ENCODE measurements at places on chromosomes 4 and X.

GRCh38 chr4:65482410-65482809, 187.9 kb downstream of the EPHA5 start:
- no peak for DNase-seq

- no peak for DNase-seq
Measured at GRCh38 chr4:98606894-98607293, 51.5 kb downstream of the TSPAN5 start.

DNA sequence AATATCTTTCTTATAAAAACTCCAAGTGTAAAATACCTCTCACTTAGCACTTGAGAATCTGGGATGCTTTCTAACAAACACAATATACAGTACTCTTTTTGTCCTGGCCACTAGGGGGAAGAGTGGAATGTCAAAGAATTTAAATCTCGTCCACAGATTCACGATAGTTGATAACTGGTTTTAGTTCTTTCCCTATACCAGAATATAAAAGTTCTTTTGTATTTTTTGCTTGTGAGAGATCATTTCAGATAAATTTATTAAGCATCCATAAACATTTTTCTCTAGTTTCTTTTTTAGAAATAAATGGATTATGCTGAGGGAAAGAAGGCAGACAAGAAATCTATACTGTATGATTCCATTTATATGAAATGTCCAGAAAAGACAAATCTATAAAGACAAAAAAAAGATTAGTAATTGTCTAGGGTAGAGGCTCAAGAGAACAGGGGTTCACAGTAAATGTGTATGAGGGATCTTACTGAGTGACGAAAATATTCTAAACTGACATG, 50.4 kb downstream of the MGARP start:
- DNase-seq, result peak; percentile 60

DNA sequence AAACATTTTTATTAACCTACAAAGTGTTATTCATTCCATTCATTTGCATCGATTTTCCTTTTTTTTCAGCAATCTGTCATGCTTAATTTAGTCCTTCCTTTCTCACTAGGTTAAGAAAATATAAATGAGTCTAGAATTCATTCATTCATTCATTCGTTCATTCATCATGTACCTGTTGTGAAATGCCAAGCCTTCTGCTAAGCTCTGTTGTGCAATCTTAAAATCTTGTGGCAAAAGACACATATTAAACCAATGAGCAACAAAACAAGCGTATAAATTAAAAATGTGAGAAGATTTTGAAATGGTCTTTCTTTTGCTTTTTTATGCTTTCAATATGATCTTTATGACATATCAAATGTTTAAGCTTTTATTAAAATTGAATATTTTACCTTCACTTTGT, 88.6 kb upstream of the MAD2L1 start:
- no peak for DNase-seq

DNA sequence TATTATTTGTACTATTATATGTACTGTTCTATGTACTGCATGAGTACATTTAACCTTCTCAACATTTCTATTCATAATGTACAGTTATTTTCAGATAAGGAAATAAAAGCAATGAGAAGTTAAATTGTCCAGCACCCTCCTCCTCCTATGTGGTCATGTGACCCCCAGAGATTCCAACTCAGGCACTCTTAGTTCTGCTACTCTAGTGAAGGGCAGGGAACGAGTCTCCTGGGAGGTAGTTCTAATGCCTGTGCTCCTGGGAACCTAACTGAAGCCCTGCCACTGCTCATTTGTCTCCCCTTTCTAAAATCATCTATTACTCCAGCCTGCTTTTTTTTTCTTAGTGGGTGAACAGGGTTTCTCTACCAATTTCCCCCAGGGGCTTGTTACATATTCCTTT, 105.9 kb upstream of the GPRIN3 start:
- DNase-seq, result no peak

DNA sequence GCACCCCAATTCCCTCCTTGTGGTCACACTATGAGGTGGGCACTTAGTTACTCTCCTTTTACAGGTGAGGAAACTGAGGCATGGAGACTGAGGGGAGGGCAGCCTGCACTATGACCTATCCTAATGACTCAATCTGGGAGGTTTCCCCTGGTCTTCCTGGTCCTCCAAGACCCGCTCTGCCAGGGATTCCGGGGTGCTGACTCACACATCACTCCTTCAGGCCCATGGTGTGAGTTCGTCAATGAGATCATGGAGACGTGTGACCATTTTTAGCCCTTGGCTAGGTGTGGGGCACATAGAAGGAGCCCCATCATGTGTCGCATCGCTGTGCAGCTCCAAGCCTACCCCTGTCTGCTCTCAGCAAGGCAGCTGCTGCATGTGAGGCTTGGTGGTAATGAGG, 32.4 kb upstream of the BCOR start:
- DNase-seq, result no peak

GRCh38 chrX:150781677-150782076, 88.5 kb downstream of the MTMR1 start:
- no peak for DNase-seq

DNA sequence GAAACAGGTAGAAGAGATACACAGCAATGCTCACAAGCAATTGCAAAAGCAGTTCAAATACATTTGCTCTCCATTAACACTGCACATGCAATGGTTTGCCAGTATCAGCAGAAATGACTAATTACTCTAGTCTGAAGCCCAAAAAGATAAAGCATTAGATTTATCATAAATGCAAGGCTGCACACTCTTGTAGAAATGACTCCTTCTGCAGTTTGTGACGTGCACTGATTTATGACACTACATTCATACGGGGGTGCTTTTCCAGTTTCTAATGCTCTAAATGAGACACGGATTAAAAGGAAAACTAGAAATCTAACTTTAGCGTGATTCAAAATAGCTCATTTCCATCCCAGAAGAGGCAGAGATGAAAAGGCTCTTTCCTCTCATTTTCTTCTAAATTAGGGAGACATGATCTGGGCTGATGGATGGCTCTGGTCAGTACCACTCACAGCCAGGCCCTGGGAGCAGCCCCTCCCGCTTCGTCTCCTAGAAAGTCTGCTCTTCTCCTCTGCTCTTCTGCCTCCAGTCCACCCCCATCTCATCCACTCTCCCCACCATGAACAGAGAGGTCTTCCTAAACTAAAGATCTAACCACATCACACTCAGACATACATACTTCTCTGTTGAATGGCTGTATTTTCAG, 33.2 kb downstream of the PPP2R2C start:
- no peak for DNase-seq

DNA sequence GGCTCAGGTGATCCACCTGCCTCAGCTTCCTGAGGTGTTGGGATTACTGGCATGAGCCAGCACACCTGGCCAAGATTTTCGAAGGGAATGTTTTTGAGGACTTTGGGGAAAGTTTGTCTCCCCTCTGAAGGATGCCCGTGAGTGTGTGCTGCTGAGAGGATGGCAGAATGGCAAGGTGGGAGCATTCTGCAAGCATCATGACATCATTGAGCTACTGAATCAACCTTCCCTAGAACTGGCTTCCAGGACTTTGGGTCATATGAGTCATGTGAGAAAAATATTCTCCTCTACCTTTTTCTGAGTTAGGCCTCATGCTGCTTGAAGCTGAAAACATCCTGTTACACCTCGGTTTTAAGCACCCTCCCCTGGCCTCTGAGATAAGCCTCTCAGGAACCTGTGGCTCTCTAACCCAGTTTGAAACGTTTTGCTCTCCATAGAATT, 31.0 kb downstream of the TMEM131L start:
- no peak for DNase-seq

DNA sequence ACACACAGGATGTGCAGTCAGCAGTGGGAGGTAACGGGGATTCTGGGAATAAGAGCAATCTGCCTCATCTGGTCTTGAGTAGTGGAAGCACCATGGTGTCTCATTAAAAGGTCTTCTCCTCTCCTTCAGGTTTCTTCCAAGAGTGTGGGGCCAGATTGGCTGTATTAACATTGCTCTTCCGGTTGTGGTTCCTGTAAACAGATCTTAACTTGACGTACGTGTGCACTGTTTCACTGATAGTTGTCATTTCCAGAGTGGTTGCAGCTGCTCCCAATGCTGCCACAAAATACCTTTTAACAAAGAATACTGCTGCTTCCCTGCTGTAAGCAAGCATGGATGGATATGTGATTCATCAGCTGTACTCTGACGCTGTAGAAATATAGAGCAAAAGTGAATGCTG, 1443.4 kb upstream of the TENM3 start:
- no peak for DNase-seq

- no peak for DNase-seq
Measured at GRCh38 chr4:93203708-93204107, 624.8 kb upstream of the ATOH1 start.

DNA sequence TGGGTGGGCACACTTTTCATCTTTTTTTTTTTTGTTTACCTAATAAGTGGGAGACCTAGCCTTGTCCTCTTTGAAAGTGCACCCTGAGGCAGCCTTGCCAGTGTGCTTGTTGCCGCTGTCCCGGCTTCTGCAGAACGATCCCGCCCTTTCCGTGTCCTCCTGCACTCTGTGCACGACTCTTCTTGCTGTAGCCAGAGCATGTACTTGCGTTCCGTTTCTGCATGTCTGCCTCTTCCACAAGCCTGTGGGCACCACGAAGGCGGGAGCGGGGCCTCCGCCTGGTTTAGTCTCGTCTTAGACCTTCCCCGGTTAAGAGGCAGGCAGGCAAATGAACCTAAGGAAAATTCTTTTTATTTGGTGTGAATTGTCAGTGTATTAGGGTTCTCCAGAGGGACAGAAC, 32.6 kb upstream of the TBC1D14 start:
- no peak for DNase-seq

DNA sequence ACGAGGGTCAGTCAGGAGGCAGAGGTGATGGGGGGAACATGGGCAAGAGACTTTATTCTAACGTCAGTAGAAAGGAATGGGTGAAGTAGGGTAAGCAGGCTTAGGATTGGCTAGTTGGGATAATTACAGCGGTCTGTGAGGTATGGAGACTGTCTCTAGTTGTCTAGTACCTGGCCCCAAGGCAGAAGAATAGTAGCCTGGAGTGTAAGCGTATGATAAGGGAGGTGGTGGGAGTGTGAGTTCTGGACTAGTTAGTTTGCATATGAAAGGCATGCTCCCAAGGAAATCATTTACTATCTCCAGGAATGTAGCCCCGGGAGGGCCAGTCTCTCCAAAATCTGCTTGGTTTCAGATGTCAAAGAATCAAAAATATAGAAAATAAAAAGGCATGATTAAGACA, 219.6 kb upstream of the ANXA3 start:
- DNase-seq, result no peak

DNA sequence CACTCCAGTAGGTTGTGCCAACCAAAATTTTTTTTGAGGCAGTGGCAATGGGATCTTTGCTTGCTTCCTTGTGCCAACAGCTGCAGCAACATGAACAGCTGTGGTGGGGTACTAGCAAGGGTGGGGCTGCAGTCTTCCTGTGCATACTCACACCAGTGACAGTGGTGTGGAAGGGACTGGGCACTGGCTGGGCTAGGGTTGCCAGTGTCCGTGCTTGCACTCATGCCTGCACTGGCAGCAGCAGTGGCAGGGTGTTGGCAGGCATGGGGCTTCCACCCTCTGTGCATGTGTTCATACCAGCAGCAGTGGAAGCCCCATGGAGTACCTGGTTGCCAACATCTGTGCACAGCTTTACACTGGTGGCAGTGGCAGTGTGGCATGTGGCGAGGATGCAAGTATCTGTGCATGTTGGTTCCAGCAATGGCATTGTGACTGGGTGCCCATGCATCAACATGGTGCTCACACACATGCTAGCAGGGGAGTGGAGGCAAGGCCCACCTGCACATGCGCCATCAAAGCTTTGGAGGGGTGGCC, 1312.6 kb downstream of the PCDH18 start:
- no peak for DNase-seq

DNA sequence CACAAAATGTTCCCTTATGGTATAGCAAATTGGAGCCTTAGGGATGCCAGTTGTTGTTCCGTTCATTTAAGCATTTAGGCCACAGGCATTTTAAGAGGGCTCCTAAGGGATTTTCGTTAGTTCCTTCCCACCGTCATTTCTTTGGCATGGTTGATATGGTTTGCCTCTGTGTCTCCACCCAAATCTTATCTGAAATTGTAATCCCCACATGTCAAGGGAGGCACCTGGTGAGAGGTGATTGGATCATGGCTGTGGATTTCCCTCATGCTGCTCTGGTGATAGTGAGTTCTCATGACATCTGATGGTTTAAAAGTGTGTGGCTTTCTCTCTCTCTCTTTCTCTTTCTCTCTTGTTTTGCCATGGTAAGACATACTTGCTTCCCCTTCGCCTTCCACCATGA, 104.1 kb downstream of the ASB9 start:
- no peak for DNase-seq

- DNase-seq, result no peak
Measured at GRCh38 chr4:148060264-148061140, 328.6 kb downstream of the ARHGAP10 start.

DNA sequence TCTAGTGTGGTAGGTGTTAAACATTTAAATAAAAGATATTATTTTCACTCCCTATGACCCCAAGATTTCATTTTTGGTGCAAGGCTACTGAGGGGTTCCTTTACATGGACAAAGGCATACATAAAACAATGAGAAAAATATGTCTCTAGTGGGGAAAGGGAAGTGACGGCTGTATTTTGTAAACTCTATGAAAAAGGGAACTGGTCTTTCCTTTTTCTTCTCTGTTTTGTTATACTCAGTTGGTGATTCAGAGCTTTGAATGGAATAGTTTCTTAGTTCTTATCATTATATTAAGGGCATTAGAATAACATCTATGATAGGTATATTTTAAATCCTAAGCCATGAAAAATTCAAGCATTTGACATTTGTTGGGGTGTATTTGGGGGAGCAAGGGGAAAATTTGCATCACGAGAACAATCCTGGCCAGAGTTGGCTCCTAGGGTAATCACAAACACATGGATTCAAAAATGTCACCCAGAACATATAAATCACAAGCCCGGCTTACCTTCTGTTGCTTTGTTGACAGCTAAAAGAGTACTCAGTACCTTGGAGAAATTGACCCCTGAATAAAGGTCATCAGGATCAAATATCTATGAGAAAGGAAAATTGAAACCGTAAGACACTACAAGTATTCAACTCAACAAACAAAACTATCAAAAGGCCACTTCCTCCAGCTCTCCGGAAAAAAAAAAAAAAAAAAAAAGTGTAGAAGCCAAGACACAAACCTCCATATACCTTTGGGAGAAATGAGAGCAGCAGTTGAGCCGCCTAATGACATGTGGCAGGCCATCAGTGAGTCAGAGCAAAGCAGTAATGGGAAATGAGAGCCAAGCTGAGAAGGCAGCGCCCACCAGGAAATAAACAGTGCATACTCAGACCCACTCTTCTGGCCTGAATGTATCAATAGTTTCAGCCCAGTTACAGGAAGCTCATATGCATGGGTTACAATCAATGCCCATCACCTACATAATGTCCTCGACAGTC, 33.4 kb downstream of the ARHGEF6 start:
- no peak for DNase-seq

- DNase-seq, result no peak
Measured at GRCh38 chr4:163482190-163482589, 8.6 kb upstream of the TKTL2 start.

DNA sequence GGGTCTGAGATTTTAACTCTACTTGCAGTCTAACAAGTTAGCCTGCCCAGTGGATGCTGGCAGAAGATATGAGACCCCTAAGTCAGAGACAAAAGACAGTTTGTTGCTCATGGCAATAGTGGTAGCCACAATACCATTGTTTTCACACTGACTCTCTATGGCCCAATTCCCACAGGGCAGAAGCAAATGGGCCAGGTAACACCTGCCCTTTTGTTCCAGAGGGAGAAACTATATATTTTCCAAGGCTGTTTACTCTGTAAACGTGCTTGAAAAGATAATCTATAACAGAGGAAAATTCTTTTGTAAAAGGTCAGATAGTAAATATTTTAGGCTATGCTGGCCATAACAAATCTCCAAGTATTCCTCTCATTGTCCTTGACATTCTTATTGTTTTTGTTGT, 57.2 kb upstream of the NPNT start:
- DNase-seq, result no peak

- no peak for DNase-seq
Measured at GRCh38 chrX:139388254-139388653, 142.3 kb upstream of the F9 start.

- no peak for DNase-seq
Measured at GRCh38 chr4:4330794-4331193, 40.7 kb downstream of the ZBTB49 start.

All from left lung (tissue), 14 donors.